Cardiac muscle cell (in vitro differentiated cells and primary cell): ENCODE measurements at places on chromosomes 16 and 17.

DNA sequence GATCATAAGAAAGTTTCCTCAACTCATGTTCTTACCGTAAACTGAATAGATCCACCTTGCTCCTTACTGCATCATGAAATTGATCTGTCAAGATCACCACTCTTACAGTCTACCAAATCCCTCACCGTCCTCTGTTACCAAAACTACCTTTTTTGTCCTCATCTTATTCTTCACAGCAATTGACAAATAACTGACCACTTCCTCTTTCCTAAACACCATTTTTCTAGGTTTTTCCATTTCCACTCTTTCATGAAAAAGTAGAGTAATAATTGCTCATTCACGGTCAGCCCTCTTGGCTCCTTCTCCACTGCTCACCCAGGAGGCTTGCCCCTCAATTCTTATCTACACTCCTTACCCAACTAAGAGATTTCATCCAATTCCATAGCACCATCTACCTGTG is 44.9 kb downstream of the ABCA5 start:
- no peak for DNase-seq

DNA sequence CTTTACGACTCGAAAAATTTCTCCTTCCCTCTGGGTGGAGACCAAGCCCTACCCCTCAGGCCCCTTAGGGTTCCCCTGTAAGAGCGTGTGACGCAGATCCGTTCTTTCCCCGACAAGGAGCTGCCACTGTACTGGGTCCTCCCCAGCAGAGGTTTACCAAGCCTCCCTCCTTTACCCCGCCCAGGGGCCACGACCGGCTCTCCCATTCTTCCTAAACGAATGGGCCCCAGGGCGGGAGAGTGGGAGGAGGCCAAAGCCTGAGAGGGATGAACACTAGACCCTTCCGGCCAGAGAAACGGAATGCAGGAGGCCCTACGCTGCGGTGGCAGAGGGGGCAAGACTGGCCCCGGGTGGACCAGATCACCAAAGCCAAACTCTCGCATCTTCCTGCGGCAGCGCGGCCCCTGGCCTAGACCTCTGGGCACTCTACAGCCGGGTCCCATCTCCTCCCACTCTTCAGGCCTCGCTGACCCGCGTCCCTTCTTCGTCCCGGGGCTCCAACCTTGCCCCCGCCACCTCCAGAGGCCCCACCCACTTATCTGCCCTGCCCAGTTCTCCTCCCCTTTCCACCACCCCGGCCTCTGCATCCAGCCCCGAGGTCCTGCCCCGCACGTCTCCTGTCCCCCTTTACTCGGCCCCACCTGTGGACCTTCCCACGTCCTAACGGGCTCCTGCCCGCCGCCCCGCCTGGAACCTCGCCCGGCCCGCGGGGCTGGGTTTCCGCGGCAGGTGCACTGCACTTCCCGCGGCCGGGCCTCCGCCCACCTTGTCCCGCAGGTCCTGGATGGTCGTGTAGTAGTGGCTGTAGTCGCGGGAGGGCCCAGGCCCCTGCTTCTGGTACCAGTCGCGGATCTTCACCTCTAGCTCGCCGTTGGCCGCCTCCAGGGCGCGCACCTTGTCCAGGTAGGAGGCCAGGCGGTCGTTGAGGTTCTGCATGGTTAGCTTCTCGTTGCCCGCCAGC is 765 bp downstream of the KRT19 start:
- DNase-seq = peak; percentile 29

- no peak for DNase-seq
Observed at GRCh38 chr16:4796982-4797804, 2.0 kb downstream of the SMIM22 start.

DNA sequence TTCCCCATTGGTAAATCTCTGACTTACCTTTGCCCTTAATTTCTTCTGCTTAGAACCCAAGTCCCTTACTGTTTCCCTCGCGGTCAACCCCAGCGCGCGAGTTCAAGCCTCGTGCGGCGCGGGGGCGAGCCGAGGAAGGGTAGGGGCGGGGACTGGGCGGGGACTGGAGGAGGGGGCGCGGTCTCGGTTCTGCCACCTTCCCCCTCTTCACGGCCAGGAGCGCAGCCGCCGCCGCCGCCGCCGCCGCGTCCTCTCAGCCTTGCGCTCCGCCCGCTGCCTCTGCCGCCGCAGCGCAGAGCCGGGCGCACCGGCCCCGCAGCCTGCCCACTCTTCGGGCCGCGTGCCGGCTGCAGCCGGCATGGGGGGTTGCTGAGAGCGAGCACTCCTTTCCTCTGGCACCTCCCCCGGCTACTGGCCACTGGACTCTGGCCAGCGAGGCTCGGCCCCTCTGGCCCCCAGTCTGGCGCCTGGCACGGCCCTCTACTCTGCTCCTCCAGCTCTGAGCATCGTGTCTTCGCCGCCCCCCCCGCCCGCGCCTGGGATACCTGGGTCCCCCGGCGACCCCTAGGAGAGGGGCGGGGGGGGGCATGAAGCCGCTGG is at the start of gene RAPGEFL1:
RAPGEFL1 (plus strand) TSS at position 196 of the 600 bp plus-strand sequence; CDS start at position 588, 392 bp downstream.
- peak; percentile 89 for DNase-seq

DNA sequence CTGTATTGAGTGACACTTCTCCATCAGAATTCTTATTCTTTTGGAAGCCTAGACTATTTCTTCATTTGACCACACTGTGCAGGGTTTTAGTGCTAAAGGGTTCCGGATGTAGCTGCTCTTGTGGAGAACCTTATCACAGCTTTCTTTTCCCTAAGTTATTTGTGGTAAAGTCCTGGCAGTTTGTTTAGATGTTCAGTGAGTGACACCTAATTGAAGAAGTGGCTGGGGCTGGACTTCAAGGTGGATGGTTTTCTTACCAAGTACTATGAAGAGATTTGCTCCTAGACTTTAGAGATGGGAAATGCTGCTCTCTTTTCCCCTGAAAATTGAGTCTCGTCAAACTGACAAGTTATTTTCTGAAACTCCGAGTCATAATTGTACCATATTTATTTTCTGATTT is 144.0 kb upstream of the TBX2 start:
- DNase-seq = no peak

GRCh38 chr16:88922114-88922825 is 54.7 kb downstream of the CBFA2T3 start:
- no peak for DNase-seq

- DNase-seq = no peak
Observed at GRCh38 chr17:9175700-9176467, 154.6 kb downstream of the NTN1 start.

- no peak for DNase-seq
Observed at GRCh38 chr17:51703361-51704341, 443.3 kb downstream of the UTP18 start.

GRCh38 chr17:6392609-6393350 is 42.1 kb downstream of the AIPL1 start:
- no peak for DNase-seq

DNA sequence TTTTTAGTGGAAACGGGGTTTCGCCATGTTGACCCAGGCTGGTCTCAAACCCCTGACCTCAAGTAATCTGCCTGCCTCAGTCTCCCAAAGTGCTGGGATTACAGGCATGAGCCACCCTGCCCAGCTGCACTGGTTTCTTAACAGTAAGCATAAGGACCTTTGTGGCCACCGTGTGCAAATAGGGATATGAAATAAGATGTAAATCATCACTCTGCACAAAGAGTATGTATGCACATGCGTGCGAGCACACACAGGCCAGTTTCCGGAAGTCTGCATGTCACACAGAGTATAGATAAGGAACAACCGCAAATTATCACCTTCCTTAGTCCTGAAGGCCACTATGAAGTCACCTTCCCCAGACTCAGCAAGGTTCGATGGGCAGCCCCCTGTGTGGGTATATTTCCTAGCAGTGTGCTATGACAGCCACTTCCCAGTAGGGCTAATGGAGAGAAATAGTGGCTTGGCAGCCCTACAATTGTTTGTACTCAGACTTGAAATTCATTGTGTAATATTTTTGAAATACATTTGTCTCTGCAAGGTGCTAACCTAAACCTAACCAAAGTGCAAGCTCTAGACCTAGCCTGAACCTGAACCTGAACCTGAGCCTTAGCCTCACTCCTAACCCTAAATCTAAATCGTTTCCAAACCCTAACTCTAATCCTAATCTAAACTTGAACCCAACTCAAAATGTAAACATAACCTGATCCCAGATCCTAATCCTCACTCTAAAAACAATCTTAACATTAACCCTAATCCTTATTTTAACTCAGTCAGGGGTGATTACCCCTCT is 48.4 kb upstream of the SKAP1 start:
- DNase-seq = peak; percentile 51

DNA sequence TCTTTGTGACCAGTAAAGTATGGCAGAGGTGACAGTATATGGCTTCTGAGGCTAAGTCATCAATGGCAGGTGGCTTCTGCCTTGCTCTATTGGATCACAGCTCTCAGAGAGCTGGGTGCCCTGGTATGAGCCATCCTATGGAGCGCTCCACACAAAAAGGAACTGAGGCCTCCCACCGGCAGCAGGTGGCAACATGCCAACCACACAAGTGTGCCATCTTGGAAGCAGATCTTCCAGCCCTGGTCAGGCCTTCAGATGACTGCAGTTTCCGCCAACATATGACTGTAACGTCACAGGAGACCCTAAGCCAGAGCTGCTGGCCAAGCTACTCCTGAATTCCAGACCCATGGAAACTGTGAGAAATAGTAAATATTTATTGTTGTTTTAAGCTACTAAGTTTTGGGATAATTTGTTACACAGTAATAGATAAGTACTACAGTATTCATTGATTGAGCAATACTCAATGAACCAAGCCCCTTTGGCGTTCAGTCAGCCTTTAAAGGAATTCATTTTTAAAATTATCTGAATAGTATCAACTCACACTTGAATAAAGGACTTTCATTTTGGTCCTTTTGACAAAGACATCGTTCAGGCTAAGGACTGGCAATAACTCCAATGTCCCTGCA is 69.4 kb upstream of the LHX1 start:
- DNase-seq = no peak

DNA sequence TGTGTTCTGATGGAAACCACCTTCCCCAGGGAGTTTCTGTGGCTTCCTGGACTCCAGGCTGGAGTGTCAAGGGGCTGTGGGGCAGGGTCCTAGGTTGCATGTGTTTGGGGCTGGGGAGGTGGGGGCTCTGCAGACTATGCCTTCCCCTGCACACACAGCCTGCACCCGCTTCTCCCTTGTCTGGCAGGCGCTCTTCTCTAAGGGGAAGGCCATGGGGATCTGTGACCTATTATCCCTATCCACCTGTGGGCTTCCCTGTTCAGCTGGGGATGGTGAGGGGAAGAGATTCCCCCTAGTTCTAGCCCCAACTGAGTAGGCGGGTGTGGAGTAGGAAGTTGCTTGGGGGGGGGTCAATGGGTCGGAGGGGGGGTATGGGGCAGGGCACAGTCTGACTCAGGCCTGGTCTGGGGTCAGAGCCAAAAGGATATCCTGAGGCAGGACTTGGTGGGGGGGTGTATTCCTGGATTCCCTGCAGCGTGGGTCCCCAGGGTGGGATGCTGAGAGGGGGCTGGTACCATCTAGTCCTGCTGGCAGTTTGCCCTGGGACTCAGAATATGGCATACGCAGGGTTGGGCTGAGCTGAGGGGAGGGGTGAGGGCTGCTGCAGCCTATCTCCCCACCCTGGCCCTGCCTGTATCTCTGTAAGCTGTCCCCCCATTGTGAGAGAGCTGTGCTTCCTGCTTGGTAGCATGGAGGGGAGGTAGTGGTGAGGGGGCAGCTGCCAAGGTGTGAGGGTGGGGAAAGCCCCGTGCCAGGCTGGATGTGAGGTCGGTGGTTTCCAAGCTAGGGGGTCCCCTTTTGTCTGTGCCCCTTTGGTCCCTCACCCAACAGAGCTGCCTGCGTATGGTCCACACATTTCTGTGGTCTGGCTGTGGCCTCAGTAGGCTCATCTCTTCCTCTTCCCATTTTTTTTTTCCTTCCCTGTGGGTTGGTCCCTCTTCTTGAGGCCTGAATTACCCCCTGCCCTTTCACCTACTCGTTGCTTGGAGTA is 14.7 kb downstream of the RARA start:
- DNase-seq = peak; percentile 83

- no peak for DNase-seq
Observed at GRCh38 chr17:78541488-78542206, 35.5 kb downstream of the DNAH17 start.

- DNase-seq = no peak
Observed at GRCh38 chr17:35073991-35074627, 10.6 kb upstream of the RFFL start.

DNA sequence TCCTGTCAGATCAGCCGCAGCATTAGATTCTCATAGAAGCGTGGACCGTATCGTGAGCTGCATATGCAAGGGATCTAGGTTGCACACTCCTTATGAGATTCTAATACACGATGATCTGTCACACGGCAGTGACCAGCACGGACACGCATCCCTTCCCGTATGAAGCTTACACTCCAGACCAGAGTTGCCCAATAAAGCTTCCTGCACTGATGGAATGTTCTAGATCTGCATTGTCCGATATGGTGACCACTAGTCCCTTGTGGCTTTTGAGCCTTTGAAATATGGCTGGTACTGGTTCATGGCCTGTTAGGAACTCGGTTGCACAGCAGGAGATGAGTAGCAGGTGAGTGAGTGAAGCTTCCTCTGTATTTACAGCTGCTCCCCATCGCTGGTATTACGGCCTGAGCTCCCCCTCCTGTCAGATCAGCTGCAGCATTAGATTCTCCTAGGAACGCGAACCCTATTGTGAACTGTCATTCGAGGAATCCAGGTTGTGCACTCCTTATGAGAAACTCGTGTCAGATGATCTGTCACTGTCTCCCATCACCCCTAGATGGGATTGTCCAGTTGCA is 49.8 kb upstream of the ZCCHC14 start:
- no peak for DNase-seq
